ENCODE measurements at places on chromosomes 6 and 20. TPM values are rescaled to one million over a fixed set of nuclear protein-coding genes. Genes with fewer than 3 reads are reported as not detected.

- DNase-seq = peak; percentile 85
Observed at GRCh38 chr20:47326658-47327268, 29.7 kb downstream of the ZMYND8 start.

- no peak for DNase-seq
Observed at GRCh38 chr6:93139408-93140081, 279.8 kb downstream of the EPHA7 start.

The NFKBIE gene
- 7.5 TPM for total RNA-seq

- DNase-seq = no peak
Observed at GRCh38 chr6:86251106-86251505, 608.4 kb upstream of the SYNCRIP start.

GRCh38 chr6:30357678-30358540, 13.0 kb downstream of the RPP21 start:
- peak; percentile 74 for DNase-seq

- no peak for DNase-seq
Observed at GRCh38 chr20:40631119-40631631, 57.9 kb downstream of the MAFB start.
